Smooth muscle cell of trachea (primary cell): ENCODE measurements at places on chromosomes 1 and 21. TPM values are rescaled to one million over a fixed set of nuclear protein-coding genes. Genes with fewer than 3 reads are reported as not detected.

RAP1A gene
- total RNA-seq: 18.2 and 40.0 TPM in 2 replicates

KANK4 gene
- total RNA-seq: 0.15 TPM in 1 of 2 replicates, not detected in the other

CD247 gene
- total RNA-seq: not detected in 2 replicates

ANKRD65 gene
- 2.8 and 4.2 TPM in 2 replicates for total RNA-seq

LORICRIN gene
- total RNA-seq: not detected in 2 replicates
